ENCODE measurements at places on chromosomes 5 and 9. TPM values are rescaled to one million over a fixed set of nuclear protein-coding genes. Genes with fewer than 3 reads are reported as not detected.

PCDHGA4 gene
- 5.4 TPM for total RNA-seq

PCDHGB1 gene
- 3.3 TPM for total RNA-seq

SMIM33 gene
- not detected for total RNA-seq

PPP3R2 gene
- not detected for total RNA-seq

AP3S1 gene
- 21.9 TPM for total RNA-seq

MYMK gene
- not detected for total RNA-seq

FAM78A gene
- under 0.01 TPM for total RNA-seq

CEL gene
- total RNA-seq = under 0.01 TPM

PPP2CA gene
- 191 TPM for total RNA-seq

SVEP1 gene
- total RNA-seq = 16.7 TPM

ARAP3 gene
- 1.4 TPM for total RNA-seq

DNA sequence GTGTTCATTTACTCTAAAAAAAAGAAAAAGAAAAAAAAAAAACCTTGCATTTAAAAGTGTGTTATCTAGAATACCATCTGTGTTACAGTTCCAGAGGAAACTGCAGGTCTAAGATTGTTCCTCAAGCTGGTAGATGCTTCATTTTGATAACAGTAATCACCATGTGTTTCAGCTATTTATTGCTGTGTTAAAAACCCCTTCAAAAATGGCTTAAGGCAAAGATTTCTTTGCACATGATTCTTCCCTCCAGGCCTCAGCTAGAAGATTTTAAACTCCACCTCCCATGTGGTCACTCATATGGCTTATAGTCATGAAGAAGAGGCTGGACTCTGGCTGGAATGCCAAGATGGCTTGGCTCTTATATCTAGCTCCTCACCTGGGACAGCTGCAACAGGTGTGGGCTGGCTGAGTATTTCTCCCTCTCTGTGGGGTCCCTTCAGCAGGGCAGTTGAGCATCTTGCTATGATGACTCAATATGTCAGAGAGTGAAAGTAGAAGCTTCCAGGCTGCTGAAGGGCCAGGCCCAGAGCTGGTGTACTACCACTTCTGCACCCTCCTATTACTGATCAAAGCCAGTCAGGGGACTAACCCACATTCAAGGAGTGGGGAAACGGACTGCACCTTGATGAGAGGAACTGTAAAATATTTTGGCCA lies 920.4 kb upstream of the DMAC1 start:
- DNase-seq = no peak

GRCh38 chr9:90854637-90855175 lies 53.1 kb downstream of the SYK start:
- DNase-seq = no peak

DNA sequence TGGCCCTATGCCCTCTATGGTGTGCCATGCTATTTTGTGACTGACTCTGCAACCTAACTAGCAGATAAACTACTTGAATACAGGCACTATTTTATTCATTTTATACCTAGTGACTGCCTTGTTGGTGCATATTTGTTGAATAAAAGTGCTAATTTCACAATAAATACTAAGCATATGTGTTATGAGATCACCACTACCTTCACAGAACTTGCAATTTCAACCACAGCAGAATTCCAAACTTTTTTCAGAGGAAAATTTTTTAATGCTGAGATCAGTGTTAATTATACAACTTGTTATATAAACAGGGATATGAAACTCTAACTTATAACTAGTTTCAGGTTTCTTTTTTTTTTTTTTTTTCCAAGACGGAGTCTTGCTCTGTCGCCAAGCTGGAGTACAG lies 94.8 kb downstream of the NR3C1 start:
- peak; percentile 52 for DNase-seq

DNA sequence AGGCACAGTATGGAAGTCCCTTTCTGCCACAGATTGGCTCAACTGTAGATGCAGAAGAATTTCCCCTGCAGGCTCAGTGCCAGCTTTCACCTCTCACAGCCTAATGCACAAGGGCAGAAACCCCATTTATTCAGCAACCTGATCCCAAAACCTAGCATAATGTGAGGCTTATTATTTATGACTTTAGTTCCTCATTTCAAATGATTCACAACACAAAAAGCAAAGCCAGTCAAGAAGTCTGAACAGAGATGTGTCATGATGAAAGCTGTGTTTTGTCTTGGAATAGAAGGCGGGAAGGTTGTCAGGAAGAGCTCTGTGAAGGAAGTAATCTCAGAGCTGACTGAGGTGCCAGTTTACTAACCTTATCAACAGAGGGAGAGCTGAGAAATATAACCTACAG lies 369.7 kb downstream of the LRRC70 start:
- no peak for DNase-seq

DNA sequence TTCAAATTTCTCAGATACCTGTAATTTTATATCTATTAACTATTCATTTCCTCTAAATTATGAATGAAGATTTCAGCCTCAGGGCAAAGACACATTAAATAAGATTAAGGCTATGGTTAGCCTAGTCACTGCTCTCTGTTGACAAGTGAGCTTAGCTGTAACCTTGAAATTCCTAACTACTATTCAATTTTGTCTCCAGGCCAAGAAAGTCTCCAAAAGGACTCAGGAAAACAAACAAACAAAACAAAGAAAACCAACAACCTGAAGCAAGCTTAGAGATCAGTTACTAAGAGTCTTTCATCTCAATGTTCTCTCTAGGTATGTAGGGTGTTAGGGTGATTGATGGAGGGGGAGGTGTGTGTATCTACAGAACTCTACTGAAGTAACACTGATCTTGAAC lies 9.6 kb upstream of the CTNNAL1 start:
- DNase-seq = no peak

- DNase-seq = no peak
These were observed 100.0 kb downstream of the ACTBL2 start for GRCh38 chr5:57382655-57383054.

DNA sequence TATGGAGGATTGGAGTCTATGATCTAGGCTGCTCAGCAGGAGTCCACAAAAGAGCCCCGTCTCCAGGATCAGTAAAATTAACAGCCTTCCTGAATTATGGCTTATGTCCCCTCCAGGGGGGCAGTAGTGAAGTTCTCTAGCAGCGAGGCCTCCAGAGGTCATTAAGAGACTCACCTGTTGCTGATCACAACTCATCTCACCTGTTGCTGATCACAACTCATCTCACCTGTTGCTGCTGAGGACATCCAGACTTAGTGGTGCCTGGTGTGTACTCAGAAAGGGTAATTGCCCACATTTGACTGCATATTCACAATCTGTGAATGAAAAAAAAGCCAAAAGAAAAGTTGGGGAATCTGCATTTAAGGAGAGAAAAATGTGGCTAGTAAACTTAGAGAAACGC lies 129.5 kb downstream of the SMARCA2 start:
- DNase-seq = no peak

- DNase-seq = no peak
These were observed 52.3 kb downstream of the COL15A1 start for GRCh38 chr9:98995971-98996504.

- no peak for DNase-seq
These were observed 98.1 kb downstream of the JMY start for GRCh38 chr5:79333852-79334557.

- DNase-seq = no peak
These were observed 72.9 kb downstream of the C9orf50 start for GRCh38 chr9:129547869-129548570.

DNA sequence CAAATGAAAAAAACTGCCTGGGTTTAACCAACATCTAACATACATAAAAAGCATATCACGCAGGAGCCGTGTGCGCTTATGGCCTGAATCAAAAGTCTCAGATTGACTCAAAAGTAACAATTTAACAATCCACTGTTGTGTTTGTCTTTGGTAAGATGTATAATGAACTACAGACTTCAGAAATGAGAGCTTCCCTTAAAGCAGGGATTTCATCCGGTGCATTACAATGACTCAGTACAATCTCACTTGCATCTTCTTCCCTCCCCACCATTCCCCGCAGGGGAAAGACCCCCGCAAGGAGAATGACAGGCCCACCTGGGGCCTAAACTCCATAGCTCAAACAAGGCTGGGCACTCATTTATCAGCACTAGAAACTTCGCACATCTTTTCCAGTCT lies 1.4 kb downstream of the ZFR start:
- DNase-seq = peak; percentile 57

DNA sequence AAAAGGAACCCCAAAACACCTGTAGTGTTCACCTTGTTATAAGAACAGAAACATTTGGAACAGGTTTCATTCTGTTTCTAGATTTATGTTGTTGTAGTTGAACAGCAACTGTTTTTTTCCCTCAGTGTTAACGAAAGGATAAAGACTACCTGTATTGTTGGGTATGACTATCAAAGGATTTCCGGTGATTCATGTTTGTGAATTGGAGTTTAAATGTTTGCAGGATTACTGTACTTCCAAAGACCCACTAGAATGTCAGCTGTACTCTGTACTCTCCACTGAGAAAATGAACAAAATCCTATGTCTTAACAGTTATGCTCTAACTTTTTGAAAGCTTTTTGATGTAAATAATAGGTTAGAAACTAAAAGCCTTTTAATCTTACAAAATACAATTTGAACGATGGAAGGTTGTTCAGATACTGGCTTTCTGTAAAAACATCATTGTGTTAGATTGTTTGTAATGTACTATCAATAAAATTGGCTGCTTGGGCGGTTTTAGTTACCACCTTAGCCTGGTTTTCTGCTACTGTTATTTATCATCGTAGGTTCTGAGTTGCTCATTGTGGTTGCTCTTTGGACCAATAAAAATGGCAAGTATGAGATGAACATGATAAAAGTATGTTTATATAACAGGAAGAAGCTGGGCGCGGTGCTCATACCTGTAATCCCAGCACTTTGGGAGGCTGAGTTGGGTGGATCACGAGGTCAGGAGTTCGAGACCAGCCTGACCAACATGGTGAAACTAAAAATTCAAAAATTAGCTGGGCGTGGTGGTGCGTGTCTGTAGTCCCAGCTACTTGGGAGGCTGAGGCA lies 44.1 kb downstream of the DCP2 start:
- DNase-seq = peak; percentile 87

- DNase-seq = no peak
These were observed 49.4 kb downstream of the SLIT3 start for GRCh38 chr5:169251333-169252084.

DNA sequence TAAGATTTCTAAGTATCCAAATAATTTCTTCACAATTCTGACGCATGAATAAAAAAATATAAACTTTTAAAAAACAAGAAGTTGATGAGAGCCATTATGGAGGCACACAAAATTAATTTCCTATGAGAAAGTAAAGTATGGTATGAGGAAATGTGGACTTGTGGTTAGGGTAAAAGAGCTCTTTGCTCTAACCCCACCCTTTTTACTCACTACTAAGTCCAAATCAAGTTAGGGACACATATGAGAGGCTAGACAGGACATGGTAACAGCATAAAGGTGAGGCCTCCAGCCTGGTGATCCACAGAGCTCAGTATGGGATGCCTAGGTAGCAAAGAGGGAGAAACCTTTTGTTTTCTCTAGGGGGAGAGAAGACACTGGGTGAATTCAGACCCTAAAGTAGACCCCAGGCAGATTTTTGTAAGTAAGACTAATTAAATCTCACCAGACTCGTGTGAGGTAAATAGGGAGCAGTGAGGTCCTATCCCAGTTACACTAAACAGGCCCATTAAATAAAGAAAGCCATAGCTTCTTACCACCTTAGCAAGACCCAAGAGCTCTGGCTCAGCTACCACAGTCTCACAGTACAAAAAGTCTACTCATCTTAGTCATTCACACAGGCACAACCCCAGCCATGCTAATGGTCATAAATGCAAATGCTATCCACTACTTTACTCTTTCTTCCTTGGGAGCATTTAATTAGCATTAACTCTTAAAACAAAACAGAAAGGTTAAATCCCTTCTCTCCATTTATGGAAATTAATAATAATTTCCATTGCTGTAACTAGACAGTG lies 42.6 kb downstream of the MLLT3 start:
- no peak for DNase-seq

GRCh38 chr5:132059043-132059695 lies 1.3 kb upstream of the IL3 start:
- no peak for DNase-seq

GRCh38 chr9:132094314-132094791 lies 14.7 kb upstream of the MED27 start:
- DNase-seq = peak; percentile 95

DNA sequence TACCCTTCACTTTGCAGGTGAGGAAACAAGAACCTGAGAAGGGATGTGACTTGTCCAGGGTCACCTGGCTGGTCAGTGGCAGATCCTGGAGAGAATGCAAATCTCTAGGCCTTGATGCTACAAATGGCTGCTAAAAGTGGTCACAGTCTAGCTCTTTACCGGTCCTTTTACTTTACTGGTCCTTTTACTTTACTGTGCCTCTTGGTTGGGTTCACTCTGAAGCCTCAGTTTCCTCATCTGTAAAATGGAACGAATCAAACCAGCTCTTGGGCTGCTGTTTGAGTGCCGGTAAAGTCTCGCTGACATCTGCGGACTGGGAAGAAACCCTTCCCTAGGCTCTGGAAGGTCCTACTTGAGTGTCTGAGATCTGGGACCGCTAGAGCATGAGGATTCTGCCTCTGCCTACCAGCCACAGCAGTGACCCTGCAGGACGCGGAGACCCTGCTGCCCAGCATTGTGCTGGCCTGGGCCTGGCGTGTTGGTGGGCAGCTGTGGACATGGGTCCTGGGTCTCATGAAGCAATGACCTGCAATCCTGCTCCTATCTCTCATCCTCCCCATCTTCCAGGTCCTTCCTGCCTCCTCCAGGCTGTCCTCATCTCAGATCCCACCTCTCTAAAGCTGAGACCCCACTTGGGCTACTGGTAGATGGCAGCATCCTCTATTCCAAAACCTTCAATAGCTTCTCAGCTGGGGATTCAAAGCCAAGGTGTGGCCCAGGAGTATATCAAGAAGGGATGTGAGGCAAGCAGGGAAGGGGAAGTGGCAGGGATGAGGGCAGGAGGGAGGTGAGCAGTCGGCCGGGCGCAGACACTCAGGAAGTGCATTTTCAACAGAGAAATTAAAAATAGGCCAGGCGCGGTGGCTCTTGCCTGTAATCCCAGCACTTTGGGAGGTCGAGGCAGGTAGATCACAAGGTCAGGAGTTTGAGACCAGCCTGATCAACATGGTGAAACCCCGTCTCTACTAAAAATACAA lies 13.3 kb downstream of the CORO2A start:
- DNase-seq = no peak

- no peak for DNase-seq
These were observed 278.6 kb upstream of the C9orf72 start for GRCh38 chr9:27851858-27852257.

DNA sequence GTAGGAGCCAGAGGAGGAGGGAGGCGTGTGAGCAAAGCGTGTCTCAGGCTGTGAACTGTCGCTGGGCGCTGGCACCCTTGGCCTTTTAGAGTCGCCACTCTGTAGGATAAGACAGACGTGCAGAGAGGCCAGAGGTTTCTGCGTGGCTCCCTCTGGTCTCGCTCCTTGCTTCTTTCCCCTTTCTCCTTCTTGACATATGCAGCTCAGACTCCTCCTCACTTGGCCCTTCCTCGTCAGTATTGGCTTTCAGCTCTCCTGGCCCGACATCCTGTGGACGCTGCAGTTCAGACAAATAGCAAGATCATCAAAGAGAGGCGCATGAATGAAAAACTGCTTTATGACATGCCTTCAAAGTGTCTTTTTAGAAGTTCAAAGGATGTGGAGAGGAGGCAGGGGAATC lies 116.8 kb upstream of the SPRY4 start:
- DNase-seq = peak; percentile 33

All from IMR-90 (cell line).